HFFc6 (cell line): ENCODE measurements at places on chromosomes 16 and 17. TPM values are rescaled to one million over a fixed set of nuclear protein-coding genes. Genes with fewer than 3 reads are reported as not detected.
A peak's percentile ranks its signal among the peaks of the same experiment; 100 is the strongest.

GRCh38 chr17:78314683-78315354 is 45.1 kb downstream of the SOCS3 start:
- no peak for DNase-seq

DNA sequence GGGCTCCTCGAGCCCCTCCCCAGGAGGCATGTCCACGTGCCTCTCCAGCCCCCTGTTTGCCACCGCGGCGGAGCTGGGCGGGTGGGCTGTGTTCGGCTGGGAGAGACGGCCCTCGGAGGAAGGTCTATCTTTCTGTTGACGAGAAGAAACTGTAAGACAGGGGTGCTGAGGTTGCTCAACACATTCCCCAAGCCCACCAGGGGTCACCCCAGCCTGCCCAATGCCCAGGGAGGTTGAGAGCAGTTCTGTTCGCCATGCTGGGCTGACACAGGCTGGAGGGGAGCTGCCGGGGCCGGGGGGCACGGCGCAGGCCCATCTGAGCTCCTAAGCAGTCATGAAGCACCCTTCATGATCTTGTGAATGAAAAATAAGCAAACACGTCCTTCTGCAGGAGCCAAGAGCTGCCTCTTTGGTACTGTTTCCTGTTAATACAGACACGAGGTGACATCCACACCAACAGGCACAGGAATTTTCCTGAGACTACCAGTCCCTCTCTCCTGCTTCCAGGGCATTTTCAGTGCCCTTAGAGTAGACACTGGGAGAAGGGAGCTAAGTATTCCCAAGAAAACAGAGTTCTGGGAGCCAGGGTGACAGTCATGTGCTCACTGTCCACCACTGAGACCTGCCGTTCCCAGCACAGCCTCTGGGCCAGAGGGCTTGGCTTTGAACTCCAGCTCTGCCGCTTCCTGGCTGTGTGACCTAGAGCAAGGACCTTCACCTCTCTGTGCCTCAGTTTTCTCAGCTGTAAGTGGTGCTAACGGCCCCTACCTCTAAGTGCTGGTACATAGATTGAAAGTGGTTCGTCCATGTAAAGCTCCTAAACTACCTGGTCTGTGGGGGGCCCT is 9.2 kb downstream of the UBALD2 start:
- no peak for DNase-seq

GRCh38 chr16:72923757-72924156 is 124.2 kb downstream of the ZFHX3 start:
- DNase-seq: no peak

- DNase-seq: peak; percentile 64
These were observed 8.0 kb upstream of the KCNG4 start for GRCh38 chr16:84247844-84248243.

Gene CLEC10A
- not detected in 3 replicates for total RNA-seq

GRCh38 chr16:60170196-60170595 is 1436.1 kb upstream of the GOT2 start:
- DNase-seq: no peak
